ENCODE measurements at places on chromosomes 12 and 14. TPM values are rescaled to one million over a fixed set of nuclear protein-coding genes. Genes with fewer than 3 reads are reported as not detected.

- DNase-seq: peak; percentile 90
Observed at GRCh38 chr12:109871668-109872314, 8.6 kb downstream of the GLTP start.

DNA sequence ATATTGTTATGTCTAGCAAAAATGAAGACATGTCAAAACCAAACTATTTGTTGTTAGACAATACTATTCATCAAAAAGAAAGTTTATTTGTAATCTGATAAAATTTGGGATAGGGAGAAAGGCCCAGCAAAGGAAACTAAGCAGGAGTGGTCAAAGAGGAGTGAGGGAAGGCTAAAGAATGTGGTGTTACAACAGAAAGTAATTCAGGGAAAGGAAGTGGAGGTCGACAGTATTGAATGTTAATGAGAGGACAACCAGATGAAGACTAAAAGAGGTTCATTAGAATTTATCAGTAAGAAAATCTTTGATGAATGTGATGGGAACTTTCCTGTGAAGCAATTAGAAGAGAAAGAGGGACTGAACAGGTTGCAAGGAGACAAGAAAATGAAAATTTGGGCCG lies 33.9 kb downstream of the PLCZ1 start:
- no peak for DNase-seq

DNA sequence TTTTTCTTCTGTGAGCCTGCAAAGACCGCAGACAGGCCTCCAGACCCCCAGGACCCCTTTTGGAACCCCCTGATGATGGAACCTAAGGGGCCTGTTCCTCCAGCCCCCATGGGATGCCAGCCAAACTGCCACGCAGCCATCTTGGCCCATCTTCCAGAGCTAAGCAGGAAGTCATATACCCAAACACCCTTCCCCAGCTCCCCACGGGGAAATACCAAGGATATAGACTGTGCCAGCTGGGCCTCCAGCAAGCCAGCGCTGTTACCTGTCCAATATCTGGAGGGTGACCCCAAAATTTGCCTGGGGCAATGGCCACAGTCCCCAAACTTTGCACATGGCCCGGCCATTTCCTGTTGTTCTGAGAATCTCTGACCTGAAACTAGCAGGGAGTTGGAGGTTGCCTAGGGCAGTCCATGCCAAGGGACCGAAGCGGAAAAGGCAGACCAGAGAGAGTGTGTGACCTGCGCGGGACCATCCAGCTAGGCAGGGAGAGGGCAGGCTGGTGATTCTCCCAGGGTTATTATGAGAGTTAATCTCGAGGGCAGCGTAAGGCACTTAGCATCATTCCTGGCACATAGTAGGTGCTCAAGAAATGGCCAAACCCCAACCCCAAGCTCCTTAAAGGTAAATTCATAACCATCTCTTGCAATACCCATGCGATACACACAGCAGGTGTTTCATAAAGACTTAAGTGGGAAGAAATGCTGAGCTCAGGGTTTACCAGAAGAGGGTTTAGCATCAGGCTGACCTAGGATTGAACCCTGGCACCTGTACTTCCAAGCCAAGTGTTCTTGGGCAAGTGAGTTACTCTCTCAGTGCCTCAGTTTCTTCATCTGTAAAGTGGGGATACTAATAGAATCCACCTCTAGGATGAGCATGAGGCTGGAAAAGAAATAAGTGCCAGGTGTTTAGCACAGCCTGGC lies 2.6 kb upstream of the RASAL1 start:
- DNase-seq: no peak

- DNase-seq: no peak
Observed at GRCh38 chr12:1439687-1440086, 154.7 kb downstream of the FBXL14 start.

GRCh38 chr12:15979096-15980092 lies 68.3 kb downstream of the DERA start:
- DNase-seq: peak; percentile 28

The CLEC2B gene
- 1.6 TPM for total RNA-seq

DNA sequence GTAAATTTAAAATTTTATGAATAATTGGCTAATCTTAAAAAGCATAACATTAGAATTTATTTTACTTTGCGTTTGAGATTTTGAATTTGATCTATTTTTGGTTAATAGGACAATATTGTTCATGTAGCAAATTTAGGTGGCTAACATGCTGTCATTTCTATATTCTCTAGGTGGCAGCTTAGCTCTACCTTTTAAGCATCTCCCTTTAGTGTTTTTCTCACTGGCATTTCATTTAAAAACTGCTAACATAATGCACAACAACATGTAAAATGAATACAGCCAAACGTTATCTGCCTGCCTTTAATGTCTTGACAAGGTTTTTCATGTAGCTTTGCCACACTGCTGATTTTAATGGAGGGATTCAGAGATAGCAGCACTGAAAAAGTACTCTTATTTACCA lies 272.4 kb upstream of the FBXO33 start:
- DNase-seq: no peak

- DNase-seq: no peak
Observed at GRCh38 chr12:12663644-12664294, 32.2 kb downstream of the GPR19 start.

The PRKAB1 gene
- total RNA-seq: 62.2 TPM

DNA sequence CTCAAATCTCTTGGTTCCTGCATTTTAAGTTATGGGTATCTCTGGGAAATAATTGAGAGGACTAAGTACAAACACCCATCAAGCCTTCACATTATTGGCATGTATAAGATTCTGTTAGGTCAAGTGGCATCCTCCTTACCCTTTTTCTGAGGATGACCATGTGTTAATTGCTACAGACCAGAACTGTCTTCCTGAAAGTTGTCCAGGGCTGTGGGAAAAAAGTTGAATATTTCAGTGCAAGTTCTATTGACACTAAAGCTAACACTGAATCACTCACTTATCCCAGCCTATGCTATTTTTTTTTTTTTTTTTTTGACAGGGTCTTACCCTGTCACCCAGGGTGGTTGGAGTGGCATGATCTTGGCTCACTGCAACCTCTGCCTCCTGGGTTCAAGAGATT lies 130.1 kb upstream of the HIF1A start:
- DNase-seq: no peak

- no peak for DNase-seq
Observed at GRCh38 chr12:117857632-117858612, 110.9 kb downstream of the KSR2 start.

DNA sequence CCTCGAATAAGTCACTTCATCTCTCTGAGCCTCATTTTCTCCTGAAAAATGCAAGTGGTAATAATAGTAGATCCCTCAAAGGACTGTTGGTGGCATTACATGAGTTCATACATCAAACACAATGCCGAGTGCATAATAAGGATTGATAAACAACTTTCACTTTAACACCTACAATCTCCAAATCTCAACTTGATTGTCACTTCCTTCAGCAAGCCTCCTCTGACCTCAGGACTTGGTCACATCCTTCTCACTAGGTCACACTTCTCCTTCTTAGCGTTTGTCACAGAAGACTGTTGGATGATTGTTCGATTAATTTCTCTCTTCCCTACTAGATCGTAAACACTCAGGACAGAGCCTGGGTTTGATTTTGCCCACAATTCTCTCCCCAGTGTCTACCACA lies 7.9 kb upstream of the PRKAB1 start:
- no peak for DNase-seq

DNA sequence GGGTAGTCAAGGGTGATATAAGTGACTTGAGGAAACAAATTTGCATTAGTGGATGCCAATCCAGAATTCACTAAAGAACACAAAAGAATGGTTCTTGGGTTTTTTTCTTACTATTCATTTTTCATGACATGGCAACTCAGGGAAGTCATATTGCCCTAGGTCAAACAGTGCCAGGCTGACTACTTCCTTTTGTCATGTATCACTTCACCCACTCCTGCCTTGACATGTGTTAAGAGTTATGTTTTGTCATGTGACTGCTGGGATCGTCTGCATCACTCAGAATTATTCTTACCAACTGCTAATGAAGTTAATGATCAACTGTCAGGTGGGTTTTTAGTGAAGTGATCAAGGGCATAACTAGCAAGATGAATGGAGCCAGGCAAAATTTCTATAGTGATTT lies 74.2 kb downstream of the PRORP start:
- DNase-seq: no peak

The GLIPR1L1 gene
- total RNA-seq: not detected

The LRFN5 gene
- total RNA-seq: 1.1 TPM

GRCh38 chr12:115620816-115621215 lies 656.7 kb downstream of the MED13L start:
- no peak for DNase-seq

DNA sequence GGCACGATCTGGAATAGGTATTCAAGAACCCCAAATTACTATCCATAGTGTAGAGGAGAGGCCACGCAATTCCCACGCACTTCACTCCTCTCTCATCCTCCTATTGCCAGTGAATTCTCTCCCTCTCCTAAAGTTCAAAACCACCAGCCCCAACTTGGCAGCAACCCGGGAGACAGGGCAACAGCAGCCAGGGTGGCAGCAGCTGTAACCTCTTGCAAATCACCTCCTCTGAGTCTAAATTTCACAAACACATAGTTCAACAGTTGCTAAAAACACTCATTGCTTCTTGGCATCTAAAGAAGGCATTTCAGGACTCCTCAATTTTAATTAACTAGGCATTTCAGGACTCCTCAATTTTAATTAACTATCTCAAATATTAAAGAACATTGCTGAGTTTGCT lies 37.7 kb upstream of the MANSC4 start:
- no peak for DNase-seq

The NRIP2 gene
- total RNA-seq: 1.2 TPM

The SYNJ2BP gene
- 50.1 TPM for total RNA-seq

DNA sequence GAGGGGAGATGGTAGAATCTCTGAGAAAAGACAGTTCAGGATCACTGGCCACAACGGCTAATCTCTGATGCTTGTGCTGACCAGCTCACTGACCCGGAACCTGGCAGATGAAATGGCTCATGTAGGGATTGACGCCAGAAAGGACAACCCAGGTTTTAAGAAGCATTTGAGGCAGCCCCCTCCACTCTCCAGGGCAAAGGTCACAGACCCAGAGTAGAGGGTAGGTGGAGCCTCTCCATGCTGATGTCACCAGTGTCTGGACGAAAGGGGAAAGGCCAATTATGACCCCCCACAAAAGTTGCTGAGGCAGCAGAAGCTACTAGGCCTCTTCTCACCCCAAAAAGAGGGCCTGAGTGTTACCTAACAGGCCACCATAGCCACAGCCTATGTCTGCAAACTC lies 1.2 kb downstream of the METTL1 start:
- no peak for DNase-seq

GRCh38 chr12:102374190-102374589 lies 106.2 kb downstream of the IGF1 start:
- DNase-seq: no peak

The ESR2 gene
- 0.70 TPM for total RNA-seq

The FSCB gene
- not detected for total RNA-seq

The KRT6A gene
- not detected for total RNA-seq

The STYK1 gene
- total RNA-seq: 41.9 TPM

The ACSS3 gene
- 2.0 TPM for total RNA-seq

The PGF gene
- total RNA-seq: 2.9 TPM

- no peak for DNase-seq
Observed at GRCh38 chr12:103955811-103956508, 9.7 kb upstream of the TDG start.

The OR6C4 gene
- not detected for total RNA-seq

GRCh38 chr14:60594062-60594461 lies 55.2 kb downstream of the SIX1 start:
- DNase-seq: no peak

- no peak for DNase-seq
Observed at GRCh38 chr12:101854747-101855146, 22.6 kb upstream of the DRAM1 start.

DNA sequence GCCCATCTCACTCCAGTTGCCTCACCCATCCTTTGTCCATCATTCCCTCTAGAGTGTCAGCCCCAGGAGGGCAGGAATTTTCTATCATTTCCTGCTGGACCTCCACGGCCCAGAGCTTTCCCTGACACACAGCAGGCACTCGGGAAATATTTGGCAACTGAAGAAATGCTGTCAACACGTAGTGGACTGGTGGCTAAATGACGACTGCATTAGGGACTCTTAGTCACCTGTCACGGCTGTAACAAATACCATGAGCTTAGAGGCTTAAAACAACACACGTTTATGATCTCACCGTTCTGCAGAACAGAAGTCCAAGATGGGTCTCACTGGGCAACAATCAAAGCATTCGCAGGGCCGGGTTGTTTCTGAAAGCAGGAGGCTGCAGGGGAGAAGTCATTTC lies 91.3 kb downstream of the PHETA1 start:
- DNase-seq: no peak

The ENDOU gene
- not detected for total RNA-seq

DNA sequence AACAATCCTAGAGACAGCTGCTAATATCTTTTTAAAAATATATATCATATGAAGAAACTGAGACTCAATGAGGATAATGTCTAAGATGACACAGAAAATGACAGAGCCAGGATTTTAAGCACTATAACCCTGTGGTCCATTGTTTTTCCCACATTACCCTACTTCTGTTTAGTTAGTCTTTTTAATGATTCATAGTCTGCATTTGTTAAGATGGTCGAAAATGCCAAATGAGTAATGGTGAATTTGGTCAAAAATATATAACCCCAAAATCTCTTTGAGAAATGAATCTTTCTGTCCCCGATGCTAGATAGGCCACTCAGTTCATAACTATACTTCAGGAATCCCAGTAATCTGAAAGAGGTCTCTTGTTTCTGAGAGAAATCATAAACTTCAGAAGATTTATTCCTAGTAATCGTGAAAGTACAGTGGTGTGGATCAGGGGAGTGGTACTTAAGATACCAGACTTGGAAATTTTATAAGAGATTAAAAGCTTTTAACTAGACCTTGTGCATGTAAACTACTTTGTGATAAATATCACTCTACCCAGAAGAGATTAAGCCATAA lies 10.8 kb downstream of the RTRAF start:
- DNase-seq: no peak

GRCh38 chr12:90036637-90037036 lies 328.0 kb upstream of the ATP2B1 start:
- DNase-seq: no peak

GRCh38 chr14:86780876-86781510 lies 1212.0 kb downstream of the GALC start:
- no peak for DNase-seq

DNA sequence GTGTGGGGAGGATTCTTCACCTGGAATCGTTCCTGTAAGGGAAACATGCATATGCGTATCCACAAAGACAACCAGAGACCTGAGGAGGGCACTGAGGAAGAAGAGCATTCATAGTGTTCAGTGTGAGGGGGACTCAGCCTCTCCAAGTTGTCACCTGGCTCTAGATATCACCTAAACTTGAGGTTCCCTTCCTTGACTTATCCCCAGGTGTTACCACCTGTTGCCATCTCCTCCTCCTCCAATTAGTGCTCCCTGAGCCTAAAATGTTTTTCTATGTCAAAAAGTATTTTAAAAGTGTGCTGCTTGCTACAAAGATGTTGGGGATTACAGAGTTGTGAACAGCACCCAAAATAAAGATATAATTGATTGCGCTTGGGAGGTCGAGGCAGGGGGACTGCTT lies 41.0 kb downstream of the FMNL3 start:
- DNase-seq: no peak
